ENCODE measurements at places on chromosomes 2 and 18.

- no peak for DNase-seq
Observed at GRCh38 chr2:26164641-26165211, 8.2 kb upstream of the GAREM2 start.

- DNase-seq, result no peak
Observed at GRCh38 chr18:75836516-75836915, 409.0 kb upstream of the SMIM21 start.

- peak; percentile 29 for DNase-seq
Observed at GRCh38 chr2:143936538-143936847, 583.4 kb downstream of the ZEB2 start.

DNA sequence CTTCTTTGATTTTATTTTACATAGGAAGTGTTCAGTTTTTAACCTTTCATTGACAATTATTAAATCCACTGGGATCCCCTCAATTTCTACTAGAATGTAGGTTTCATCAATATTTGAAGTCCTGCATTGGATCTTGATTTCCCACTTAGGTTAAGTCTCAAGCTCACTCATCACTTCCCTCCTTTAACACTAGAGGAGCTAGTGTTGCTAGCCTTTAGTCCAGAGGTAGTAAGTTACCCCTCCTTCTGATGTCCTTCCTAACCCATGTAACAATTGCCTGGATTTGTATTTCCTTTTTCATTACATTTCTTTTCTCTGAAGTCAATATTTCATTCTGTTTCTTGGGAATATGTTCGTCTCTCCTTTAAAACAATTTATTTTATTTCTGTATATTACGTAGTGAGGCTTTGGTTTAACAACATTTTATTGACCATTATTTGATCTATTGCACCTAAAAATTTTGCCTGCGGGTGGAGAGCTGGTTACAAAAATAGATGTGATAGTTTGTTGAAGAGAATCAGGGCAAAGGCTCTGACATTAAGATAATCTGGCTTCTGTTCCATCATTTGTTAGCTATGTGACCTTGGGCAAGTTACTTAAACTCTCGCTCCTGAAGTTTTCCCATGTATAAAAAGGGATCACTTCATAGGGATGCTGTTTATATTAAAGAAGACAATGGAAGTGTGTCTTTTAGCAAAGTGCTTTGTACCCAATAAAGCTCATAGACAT is 833.0 kb downstream of the SLC4A3 start:
- DNase-seq, result no peak

- no peak for DNase-seq
Observed at GRCh38 chr2:131039908-131040660, 53.2 kb downstream of the FAM168B start.

GRCh38 chr2:12081481-12082210 is 335.2 kb downstream of the LPIN1 start:
- DNase-seq, result no peak

DNA sequence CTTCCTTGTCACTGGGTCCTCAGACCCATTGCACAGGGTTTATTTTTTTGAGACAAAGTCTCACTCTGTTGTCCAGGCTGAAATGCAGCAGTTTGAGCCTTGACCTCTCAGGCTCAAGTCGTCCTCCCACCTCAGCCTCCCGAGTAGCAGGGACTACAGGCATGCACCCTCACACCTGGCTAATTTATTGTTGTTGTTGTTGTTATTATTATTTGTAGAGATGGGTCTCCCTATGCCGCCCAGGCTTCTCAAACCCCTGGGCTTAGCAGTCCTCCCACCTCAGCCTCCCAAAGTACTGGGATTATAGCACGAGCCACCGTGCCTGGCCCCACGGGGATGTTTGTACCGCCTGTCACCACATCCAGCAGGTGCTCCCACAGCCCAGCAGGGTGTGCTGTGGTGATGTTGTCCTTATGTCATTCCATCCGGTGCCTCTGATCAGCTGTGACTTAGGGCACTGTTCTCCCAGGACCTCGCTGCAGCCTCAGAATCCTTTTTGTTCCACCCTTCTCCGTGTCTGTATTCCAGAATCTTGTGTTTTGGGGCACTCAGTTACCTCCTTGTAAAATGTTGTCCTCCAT is 182.3 kb downstream of the INO80D start:
- DNase-seq, result no peak

DNA sequence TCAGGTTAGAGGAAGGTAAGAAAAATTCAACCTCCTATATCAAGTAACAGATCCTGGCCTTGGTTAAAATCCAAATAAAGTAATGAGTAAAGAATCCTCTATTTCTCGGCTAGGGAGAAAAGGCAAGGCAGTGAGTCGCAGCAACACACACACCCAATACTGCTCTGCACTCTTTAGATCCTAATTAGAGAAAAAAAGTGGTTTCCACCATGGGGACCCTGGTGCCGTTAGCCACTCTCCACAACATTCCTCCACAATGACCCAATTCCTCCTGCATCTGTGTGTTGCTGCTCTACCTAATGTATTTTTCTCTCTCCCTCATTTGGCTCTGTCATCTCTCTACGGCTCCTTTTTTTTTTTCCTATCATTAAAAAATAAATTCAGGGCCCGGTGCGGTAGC is 462.7 kb downstream of the METTL4 start:
- DNase-seq, result no peak

- DNase-seq, result no peak
Observed at GRCh38 chr18:21889570-21889969, 149.0 kb downstream of the MIB1 start.

- no peak for DNase-seq
Observed at GRCh38 chr2:20594957-20595356, 55.9 kb downstream of the HS1BP3 start.

DNA sequence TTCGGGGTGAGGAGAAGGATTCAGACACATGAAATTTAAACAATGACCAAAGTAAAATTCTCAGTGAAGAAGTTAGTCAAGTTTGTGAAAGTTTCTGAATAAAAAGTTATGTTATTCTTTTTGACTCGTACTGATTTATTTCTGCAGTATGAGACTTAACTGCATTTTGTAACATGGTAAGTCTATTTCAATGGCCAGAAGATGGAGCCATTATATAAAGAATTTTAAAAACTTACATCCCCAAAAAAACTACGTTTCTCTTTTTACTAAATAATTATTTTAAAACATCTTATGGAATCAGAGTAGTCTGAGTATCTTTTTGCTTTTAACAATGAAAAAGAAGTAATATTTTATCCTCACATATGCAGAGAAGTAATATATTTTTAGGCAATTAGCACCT is 51.4 kb upstream of the SCN1A start:
- DNase-seq, result no peak

- no peak for DNase-seq
Observed at GRCh38 chr2:41922177-41922576, 125.6 kb upstream of the PKDCC start.

GRCh38 chr2:214069254-214069653 is 341.6 kb upstream of the VWC2L start:
- DNase-seq, result no peak

- DNase-seq, result no peak
Observed at GRCh38 chr18:57959278-57959677, 84.7 kb upstream of the NEDD4L start.

DNA sequence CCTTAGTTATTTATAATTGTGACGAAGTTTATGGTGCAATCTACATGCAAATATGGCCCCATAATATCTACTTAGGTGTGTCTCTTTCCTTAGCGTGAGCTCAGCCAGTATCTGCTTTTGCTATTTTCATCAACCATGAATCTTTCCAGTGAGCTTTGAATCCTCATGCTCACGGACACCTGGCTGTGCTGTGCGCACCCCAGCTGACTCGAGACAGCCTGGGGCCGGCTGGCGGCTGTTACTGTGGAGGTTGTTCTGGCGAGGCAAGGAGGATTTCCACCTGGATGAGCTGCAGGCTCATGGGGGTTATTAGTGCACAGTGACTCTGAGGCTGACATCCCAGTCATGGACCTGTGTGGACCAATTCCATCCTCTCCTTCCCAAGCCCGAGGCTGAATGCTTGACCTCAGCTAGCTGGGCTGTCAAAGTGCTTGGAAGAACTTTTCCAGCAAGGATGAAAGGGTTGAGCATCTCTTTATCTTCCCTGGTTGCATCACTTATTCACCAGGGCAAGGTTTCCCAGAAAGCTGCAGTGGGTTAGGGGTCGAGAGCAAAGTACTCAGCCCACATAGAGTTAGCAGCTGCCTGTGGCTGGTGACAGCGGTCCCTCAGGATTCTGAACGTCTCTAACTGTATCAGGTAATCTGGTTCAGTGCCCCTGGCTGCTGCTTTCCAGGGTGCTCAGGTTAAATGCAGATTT is 141.7 kb downstream of the ARL4C start:
- no peak for DNase-seq

GRCh38 chr2:66048667-66049066 is 386.3 kb upstream of the MEIS1 start:
- DNase-seq, result no peak

GRCh38 chr2:118470297-118470696 is 377.2 kb downstream of the EN1 start:
- no peak for DNase-seq

- no peak for DNase-seq
Observed at GRCh38 chr2:72576861-72577260, 249.0 kb downstream of the EXOC6B start.

DNA sequence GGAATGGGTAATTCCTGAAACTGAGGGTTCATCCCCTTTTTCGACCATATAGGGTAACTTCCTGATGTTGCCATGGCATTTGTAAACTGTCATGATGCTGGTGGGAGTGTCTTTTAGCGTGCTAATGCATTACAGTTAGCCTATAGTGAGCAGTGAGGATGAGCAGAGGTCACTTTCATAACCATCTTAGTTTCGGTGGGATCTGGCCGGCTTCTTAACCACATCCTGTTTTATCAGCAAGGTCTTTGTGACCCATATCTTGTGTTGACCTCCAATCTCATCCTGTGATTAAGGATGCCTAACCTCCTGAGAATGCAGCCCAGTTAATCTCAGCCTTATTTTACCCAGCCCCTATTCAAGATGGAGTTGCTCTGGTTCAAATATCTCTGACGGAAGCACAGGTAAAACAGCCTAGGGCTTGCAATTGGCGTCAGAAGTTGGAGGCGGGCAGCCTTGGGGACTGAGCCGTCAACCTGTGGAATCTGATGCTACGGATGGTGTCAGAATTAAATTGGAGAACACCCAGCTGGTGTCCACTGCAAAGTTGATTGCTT is 19.5 kb downstream of the RALBP1 start:
- DNase-seq, result no peak

DNA sequence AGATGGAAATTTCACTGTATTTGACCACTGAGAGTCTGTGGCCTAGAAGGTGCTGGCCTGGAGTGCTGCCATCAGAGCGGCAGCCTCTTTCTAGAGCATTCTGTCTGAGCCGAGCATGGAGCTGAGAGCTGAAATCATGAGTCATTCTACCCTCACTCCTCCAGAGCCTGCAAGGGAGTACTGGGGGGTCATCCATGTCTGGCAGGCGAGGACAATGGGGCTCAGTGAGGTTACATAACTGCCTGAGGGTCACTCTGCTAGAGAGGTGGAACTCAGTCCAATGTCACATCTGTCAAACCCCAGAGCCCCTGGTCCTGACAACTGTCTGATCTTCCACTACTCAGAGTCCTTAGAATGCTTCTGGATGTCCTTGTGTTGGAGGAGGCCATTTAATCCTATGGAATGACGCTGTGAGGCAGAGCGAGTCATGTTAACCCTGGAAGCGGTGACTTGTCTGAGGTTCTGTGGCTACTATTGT is 65.3 kb downstream of the HAUS1 start:
- DNase-seq, result no peak

DNA sequence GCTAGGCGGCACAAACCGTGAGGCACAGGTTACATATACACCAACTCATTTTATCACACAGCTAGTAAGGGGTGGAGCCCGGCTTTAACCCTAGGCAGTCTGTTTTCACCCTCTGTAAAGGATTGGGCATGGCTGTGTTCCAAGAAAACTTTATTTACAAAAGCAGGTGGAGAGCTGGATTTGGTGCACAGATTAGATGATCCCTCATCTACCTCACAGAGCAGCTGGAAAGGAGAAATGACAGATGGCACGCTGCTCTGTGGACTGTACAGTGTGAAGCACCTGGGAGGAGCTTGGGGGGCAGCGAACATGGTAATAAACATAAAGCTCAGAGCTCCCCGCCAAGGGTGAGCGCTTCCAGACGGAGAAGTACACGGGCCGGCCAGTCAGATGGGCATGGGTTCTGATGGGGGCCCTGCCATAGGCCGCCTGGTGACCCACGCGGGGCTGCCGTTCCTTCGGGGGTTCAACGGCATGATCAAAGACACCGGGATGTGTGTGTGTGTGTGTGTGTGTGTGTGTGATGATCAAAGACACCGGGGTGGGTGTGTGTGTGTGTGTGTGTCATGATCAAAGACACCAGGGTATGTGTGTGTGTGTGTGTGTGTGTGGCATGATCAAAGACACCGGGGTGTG is 862 bp upstream of the TMEM177 start:
- no peak for DNase-seq

DNA sequence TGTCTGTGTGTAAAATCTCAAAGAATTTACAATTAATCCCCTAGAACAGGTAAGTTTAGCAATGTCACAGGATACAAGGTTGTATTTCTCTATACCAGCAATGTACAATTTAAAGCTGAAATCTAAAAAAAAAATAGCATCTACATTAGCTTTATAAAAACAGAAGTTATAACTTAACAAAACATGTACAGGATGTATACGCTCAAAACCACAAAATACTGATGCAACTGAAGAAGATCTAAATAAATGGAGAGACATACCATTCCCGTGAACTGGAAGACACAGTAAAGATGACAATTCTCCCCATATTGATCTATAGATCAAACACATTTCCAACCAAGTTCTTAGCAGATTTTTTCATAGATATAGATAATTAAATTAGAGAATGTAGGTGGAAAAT is 17.5 kb upstream of the RANBP2 start:
- no peak for DNase-seq

GRCh38 chr2:45774688-45775244 is 123.3 kb downstream of the PRKCE start:
- no peak for DNase-seq

DNA sequence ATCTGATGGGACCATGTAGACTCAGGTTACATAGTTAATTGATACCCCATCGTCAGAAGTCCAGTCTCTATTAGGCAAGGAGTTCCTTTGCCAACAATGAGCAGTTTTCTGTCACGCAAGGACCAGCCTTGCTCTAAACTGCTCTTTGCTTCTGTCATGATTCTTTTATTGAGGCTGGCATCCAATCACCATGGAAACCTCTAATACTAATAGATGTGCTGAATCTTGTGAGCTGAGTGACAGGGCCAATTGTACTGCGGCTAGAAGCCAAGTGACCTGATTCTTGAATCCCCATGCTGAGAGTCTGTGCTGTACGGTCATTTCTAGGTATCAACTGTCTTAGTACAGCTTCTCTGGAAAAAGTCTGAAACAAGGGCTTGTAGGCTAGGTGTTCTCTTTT is 395.6 kb downstream of the RND3 start:
- no peak for DNase-seq

DNA sequence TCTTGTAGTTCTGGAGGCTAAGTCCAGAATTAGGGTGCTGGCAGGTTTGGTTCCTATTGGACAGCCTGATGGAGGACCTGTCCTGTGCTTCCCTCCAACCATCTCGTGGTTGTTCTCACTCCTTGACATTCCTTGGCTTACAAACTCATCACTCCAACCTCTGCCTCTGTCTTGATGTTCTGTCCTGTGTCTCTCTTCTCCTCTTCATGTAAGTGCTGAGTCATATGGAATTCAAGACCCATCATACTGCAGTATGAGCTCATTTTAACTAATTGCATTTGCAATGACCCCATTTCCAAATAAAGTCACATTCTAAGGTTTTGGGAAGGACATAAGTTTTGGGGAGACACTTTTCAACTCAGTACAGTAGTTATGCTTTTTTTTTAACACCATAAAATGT is 374.7 kb downstream of the TRIB2 start:
- DNase-seq, result no peak

All from activated CD4-positive, alpha-beta T cell treated with anti-CD3 and anti-CD28 coated beads, Interleukin-2, amount 50 U/mL, for 48 hours (primary cell).